ENCODE measurements at places on chromosomes 3 and 15. TPM values are rescaled to one million over a fixed set of nuclear protein-coding genes. Genes with fewer than 3 reads are reported as not detected.

The DAPK2 gene
- 1.0 TPM for total RNA-seq

- no peak for DNase-seq
Observed at GRCh38 chr3:138370321-138370720, 21.9 kb downstream of the MRAS start.

DNA sequence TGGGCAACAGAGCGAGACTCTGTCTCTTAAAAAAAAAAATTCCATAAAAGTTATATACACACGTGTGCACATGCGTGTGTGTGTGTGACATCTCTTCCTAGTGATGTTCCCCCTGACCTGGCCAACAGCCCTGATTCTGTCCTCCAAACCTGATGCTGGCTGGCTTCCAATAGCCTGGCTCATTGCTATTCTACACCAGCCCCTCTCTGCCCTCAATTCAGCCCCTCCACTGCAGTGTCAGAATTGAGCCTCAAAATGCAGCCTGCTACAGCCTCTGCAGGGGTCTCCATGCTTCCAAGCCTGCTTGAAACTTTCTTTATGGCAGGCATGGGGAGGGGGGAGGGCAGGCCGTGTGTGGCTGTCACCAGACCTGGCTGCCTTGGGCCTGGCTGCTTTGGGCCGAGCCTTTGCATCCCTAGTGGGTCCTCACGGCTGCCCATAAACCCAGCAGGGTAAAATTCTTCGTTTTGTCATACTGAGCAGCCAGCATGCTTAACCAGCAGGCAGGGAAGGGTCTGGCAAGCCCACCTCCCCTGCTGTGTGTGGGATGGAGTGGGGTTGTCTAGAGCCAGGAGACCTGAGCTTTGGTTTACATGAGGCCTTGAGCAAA, 22.7 kb upstream of the DOCK3 start:
- DNase-seq: no peak

DNA sequence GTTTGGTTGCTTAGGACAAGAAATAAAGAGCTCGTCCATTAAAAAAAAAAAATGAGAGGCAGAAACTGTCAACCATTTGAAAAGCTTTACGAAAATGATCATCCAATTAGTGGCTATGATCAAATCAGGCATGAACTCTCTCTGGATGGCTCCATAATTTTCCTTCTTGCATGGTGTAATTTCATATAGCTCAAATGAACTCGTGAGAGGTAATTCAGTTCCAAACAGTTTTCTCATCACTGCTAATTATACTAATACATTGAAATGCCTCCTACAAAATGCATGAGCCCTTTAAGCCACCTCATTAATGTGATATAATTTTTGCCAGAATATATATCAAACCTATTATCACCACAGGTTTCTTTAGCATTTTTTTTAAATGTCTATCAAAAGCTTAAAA, 239.5 kb upstream of the MEIS2 start:
- DNase-seq: no peak

- no peak for DNase-seq
Observed at GRCh38 chr3:14617508-14618023, 34.0 kb upstream of the CCDC174 start.

GRCh38 chr3:64743156-64743886, 55.5 kb upstream of the ADAMTS9 start:
- DNase-seq: no peak

GRCh38 chr3:28853830-28854229, 427.0 kb upstream of the RBMS3 start:
- no peak for DNase-seq
